CD8-positive, alpha-beta T cell (primary cell): ENCODE measurements at places on chromosomes 5 and 9.

- DNase-seq: no peak
These were observed at the start of gene RANBP3L for GRCh38 chr5:36301858-36302603. Gene RANBP3L, minus strand, starts transcription at chr5:36301902. Its CDS starts 486 bp downstream, at chr5:36301416.

DNA sequence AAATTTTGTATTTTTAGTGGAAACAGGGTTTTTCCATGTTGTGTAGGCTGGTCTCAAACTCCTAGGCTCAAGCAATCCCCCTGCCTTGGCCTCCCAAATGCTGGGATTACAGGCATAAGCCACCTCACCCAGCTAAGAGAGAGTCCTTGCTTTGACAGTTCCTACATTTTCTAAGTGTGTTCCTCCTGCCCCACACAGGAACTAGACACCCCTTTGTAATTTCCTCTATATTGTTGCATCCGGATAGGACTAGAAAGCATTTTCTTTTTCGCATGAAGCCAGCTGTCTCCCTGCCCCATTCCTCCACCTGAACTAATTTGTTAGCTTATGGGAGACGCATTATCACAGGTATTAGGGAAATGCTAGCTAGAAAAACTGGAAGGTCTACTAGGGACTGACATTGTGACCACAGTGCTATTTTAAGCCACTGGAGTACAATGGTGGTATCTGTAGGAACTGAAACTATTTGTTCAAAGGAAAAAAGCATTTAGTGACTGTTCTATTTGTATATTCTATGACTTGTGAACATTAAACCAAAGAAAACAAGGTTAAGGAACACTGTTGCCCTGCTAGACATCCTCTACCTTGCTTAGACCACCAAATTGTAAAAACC, 214.1 kb downstream of the SMARCA2 start:
- DNase-seq: no peak

DNA sequence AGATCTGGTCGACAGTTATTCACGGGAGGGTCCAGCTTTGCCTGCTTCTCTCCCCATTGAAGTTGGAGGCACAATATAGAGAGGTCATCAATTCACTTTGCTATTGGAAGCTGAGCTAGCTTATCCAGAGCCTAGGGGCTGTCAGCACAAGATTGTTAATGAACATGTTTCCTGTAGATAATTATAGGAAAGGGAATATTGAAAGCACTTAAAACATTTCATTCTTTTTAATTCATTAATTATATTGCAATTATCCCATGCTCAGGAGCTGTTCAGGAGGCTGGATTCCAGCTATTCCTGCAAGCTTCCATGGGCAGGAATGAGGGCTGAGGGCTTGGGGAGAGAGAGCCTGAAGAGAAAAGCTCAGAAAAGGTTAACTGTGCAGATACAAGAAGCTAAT, 153.1 kb upstream of the BRINP1 start:
- DNase-seq: no peak

DNA sequence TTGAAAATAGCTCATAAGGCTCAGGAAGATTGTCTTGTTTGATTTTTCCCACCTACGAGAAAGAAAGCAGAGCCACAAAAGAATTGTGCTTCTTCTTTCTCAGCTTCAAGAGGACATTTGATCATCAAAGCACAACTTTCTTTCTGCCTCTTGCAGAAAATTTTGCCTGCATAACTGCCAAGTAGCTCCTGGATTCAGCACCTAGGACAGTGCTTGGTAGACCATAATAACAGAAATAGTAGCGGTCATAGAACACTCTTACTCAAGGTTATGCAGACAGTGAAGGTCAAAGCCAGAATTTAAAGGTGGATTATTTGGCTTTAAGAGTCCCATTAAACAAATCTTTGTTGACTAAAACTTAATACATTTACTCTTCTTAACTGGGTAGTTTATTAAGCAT, 594.7 kb upstream of the CCNG1 start:
- DNase-seq: no peak

GRCh38 chr9:18689921-18690320, 216.0 kb downstream of the ADAMTSL1 start:
- no peak for DNase-seq

GRCh38 chr5:168327019-168327421, 35.6 kb downstream of the WWC1 start:
- DNase-seq: no peak

- no peak for DNase-seq
These were observed 343.6 kb upstream of the ISL1 start for GRCh38 chr5:51039424-51040329.

DNA sequence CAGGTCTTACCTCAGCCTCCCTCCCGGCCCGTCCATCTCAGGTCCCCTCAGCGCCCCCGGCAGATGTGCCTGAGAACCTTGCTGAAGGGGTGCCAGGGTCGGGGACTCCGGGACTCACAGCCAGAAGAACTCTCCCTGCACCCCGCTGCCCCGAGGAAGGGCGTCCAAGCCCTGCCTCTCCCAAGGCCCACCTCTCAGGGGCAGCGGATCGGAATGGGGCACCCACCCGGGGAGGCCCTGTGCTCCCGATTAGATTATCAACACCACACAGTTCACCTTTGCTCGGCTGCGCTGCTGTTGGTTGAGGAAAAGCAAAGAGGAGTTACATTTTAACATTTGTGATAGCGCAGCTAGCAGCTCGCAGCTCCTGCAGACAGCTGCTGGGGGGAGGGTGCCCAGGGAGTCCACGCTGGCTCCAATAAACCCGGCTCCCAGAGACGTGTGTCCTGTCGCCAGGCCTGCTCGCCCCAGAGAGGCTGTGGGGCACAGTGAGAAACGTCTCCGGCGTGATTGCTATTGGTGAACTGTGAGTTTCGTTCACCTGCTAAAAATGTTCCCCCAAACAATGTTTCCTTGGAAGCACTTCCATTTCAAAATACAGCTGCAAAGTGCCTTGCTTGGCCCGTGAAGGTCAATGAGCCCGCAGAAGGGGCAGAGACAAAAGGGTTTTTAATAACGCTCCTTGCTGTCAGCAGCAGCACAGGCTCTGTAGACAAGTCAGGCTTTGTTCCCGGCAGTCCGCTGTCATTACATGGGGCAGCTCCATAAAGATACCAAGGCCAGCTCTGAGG, 18.6 kb upstream of the SLC6A19 start:
- DNase-seq: no peak

- DNase-seq: no peak
These were observed 1.9 kb downstream of the TTC16 start for GRCh38 chr9:127717766-127718165.

DNA sequence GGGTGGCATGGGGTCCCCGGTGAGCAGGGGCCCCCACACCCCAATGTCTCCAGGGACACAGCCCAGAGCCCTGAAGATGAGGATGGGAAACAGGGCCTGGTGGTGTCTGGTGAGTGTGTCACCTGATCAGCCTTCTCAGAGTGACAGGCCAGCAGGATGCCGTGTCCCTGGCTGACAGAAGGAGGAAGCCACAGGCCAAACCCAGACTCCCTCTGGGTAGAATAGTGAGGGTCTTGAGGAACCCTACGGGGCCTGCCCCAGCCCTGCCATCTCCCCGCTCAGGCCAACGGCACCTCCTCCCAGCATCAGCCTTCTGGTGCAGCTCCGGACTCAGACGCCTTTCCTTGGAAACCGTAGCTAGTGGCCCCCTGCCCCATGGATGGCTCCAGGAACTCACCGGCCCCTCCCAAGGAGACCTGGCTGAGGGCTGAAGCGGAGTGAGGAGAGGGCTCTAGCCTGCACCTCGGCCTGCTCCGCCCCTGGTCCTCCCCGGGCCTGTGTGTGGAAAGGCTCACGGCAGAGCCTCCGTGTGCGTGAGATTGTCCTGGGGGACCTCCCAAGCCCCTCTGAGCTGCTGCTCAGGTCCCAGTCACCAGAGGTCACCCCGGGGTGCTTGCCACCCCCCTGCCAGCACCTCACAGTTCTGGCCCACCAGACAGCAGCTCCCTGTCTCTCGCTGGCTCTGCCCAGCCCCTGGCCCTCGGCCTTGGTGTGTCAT, 6.0 kb downstream of the RALGDS start:
- DNase-seq: no peak

DNA sequence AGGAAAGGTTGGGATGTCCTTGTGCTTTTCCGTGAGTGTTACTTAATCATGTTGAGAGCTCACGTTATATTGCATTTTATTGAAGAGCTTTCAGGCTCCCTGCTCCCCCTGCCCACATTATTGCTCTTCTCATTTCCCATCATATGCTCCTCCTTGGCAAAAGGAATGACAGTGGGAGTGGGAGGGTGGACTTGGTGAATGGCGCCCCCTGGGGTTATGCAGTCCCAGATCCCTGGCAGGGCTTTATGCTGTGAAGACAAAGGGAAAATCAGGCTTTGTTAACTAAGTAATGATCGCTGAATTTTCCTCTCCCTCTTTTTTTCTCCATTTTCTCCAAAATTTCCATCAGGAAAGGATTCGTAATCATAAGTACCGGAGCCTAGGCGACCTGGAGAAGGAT, 166.6 kb downstream of the SMARCA2 start:
- DNase-seq: no peak

GRCh38 chr9:40927851-40928802, 200.4 kb downstream of the FOXD4L6 start:
- no peak for DNase-seq

DNA sequence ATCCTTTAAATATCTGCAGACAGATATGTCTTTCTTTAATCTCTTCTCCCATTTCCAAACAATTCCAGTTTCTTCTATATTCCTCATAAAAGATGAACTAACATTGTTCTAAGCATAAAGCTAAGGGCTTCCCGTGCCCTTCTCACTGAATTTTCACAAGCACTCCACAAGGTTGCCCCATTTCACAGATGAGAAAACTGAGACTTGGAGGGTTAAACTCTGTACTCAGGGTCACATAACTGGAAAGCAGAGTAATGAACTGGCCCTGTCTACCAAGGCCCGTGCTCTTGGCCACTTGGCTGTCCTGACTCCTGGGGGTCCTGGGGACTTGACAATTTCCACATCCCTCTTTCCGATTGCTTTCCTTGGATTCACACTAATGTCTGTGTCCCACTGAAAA, 25.3 kb downstream of the KLF9 start:
- DNase-seq: no peak

GRCh38 chr5:93606382-93606752, 23.3 kb downstream of the NR2F1 start:
- DNase-seq: no peak
